ENCODE measurements at places on chromosomes 4 and X.

- no peak for DNase-seq
Observed at GRCh38 chrX:49247916-49248811, 12.9 kb downstream of the CCDC22 start.

- no peak for DNase-seq
Observed at GRCh38 chrX:34956916-34957315, 14.3 kb downstream of the FAM47B start.

DNA sequence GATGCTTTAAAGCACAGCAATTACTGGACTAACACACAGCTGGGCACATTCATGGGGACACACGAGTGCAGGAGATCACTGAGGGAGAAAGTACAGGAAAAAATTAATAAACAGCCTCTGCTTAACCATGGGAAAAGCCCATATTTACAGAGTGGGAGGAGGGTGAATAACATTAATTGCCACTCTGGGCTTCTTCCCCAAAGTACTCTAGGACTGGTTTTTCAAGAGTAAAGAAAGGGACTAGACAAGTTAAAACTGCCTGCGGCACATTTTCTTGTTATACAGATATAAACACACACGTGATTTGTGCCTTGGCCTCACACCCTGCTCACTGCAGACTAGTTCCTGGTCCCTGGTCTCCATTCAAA is 179.7 kb upstream of the TET2 start:
- no peak for DNase-seq

GRCh38 chrX:10654960-10655359 is 34.6 kb upstream of the MID1 start:
- DNase-seq, result no peak

DNA sequence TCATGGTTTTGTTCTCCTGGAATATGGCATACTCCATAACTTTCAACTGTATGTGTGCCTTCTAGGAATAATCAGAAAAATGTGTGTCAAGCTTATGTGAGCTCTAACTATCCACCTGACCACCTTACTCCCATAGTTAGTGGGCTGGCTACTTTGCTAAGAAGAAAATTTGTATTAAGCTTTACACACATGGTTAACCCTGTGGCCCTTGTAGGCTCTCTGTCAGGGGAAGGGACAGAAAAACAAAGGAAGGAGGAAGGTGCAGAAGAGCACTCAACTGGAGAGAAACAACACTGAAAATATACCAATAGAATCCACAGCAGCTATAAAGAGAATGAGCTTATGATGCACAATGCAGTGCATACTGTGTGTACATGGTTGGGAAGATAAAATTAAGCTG is 84.6 kb downstream of the PPP3CA start:
- DNase-seq, result no peak

GRCh38 chr4:151045907-151046306 is 30.8 kb upstream of the LRBA start:
- DNase-seq, result peak; percentile 11

DNA sequence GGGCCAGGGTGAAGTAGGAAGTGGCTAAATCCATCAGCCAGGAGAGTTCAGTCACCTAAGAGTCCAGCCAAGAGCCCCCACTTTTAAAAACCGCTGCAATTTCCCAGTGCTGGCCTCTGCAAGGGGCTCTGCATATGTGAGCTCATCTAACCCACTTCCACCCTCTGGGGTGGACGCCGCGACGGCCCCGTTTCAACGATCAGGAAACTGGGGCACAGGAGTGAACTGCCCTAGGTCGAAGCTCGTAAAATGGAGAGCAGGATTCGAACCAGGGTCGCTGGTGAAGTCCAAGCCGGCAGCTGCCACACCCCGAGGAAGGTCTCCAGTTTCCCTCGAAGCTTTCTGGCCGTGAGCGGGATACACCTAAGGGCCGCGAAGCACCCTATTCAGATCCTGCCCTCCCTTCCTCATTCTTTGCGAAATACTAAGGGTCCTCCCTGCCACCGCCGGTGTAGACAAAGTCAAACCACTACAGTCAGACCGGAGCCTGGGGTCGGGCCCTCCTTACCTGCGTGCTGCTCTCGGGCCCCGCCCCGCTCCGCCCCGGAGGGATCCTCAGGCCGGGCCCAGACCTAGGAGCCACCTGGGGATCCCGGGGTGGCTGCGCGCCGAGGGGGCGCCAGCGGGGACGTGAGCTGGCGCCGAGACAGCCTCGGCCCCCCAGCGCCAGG is 446 bp downstream of the EVC2 start:
- peak; percentile 16 for DNase-seq

All from natural killer cell (primary cell).